ENCODE measurements at places on chromosomes 5 and 9. TPM values are rescaled to one million over a fixed set of nuclear protein-coding genes. Genes with fewer than 3 reads are reported as not detected.

The CORO2A gene
- 2.1 TPM for total RNA-seq

GRCh38 chr5:81167078-81167477 is 66.0 kb upstream of the CKMT2 start:
- DNase-seq, result no peak

The ANKRD34B gene
- not detected for total RNA-seq

DNA sequence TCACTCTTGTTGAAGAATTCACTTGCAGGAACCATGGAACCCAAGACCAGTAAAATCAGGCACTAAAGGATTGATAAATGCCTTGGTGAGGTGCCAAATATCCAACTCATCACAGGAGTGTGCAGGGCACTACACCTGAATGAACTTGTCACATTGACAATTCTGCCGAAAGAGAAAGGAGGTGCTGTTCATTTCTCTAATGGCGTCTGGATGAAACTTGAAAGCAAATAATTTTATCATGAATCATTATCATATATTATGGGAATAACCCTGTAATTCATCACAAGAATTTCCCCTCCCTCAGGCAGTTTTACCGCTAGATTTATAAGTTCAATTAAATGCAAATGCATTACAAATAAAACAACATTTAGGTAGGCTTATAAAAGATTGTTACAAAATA is 360.0 kb downstream of the GLIS3 start:
- no peak for DNase-seq

The CHSY3 gene
- total RNA-seq, result not detected

The ASPN gene
- not detected for total RNA-seq

GRCh38 chr5:124056326-124056990 is 544.5 kb downstream of the CSNK1G3 start:
- DNase-seq, result no peak

Measured in activated T-cell treated with anti-CD3 and anti-CD28 coated beads, Interleukin-2, amount 50 U/mL, for 4 hours (primary cell).